Muscle of back (tissue), 13 donors: ENCODE measurements at places on chromosomes 13 and 19.

- no peak for DNase-seq
Measured at GRCh38 chr13:19713186-19713965, 69.4 kb downstream of the PSPC1 start.

DNA sequence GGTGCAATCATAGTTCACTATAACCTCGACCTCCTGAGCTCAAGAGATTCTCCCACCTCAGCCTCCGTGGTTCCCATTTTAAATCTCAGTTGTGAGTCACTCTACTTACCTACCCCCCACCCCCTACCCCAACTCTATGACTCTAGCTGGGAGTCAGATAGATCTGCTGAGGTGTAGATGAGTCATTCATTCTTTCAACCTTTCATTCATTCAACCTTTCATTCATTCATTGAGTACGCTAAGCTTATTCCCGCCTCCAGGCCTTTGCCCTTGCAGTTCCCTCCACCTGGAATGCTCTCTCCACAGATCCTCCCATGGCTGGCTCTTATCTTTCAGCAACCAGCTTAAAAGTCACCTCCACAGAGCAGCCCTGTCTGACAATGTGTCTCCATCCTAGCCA lies 1.1 kb upstream of the MAST1 start:
- no peak for DNase-seq

DNA sequence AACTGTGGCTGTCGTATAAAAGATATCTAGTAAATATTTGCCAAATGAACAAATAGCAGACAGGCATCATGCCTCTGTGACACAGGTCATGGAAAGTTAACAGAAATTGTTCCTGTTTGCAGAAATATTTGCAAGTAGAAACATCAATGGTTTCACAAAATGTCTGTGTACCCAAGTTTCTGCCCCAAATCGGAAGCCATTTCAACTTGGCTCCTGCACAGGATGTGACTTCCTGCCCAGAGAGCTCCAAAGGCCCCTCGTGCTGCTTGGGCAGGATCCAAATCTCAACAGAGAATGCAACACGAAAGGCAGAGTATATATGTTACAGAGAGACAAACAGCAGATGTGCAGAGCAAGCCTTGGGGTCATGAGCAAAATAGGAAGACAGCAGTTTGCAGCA lies 95.5 kb upstream of the SERP2 start:
- no peak for DNase-seq

DNA sequence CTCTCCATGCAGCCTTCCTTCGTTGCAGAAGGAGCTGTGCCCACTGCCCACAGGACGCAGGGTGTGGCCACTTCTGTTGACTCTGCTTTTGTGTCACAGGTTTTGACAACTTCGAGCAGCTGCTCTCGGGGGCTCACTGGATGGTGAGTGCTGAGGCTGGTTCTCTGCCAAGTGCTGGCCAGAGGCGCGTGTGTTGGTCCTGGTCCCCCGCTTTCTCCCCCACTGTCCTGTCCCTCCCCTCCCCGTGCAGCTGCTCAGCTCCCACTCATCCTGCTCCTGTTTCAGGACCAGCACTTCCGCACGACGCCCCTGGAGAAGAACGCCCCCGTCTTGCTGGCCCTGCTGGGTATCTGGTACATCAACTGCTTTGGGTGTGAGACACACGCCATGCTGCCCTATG lies 10.6 kb upstream of the PDCD2L start:
- DNase-seq, result peak; percentile 77

DNA sequence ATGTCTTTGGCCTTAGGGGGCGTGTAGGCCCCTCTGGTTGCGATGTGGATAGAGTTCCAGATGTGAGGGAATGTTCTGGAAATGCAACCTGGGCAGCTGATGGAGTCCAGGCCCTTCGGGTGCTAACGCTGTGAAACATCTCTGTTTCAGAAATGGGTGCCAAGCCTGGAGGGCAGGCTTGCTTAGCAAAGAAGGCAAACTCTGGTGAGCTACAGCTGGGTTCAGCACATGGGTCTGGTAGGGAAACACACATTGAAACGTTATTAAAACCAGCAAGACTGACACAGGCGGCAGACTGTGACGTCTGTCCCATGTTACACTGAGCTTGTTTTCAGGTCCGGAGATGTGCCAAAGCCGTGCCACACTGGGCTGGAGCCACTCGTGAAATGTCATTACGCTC lies 8.6 kb upstream of the CDC16 start:
- no peak for DNase-seq

- no peak for DNase-seq
Measured at GRCh38 chr13:22717036-22717435, 463.7 kb upstream of the SGCG start.

DNA sequence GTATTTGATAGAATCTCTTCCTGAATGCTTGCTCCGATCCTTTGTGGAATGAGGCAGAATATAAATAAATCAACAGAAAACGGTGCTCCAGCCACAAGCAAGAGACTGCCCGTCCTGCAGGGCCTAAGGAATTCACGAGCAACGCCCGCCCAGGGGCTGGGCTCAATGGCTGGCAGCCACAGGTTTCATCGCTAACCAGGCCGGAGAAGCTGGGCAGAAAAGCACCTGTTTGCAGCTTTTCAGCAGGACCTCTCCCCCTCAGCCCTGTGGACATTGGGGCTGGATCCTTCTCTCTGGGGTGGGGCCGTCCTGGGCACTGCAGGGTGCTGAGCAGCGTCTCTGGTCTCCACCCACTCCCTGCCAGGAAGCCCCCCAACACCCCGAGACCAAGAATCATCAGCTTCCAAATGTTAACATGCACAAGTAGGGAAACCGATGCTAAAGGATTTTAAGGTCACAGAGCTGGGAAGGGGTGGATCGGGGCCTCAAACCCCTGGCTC lies 102.5 kb downstream of the GADD45B start:
- DNase-seq, result no peak

DNA sequence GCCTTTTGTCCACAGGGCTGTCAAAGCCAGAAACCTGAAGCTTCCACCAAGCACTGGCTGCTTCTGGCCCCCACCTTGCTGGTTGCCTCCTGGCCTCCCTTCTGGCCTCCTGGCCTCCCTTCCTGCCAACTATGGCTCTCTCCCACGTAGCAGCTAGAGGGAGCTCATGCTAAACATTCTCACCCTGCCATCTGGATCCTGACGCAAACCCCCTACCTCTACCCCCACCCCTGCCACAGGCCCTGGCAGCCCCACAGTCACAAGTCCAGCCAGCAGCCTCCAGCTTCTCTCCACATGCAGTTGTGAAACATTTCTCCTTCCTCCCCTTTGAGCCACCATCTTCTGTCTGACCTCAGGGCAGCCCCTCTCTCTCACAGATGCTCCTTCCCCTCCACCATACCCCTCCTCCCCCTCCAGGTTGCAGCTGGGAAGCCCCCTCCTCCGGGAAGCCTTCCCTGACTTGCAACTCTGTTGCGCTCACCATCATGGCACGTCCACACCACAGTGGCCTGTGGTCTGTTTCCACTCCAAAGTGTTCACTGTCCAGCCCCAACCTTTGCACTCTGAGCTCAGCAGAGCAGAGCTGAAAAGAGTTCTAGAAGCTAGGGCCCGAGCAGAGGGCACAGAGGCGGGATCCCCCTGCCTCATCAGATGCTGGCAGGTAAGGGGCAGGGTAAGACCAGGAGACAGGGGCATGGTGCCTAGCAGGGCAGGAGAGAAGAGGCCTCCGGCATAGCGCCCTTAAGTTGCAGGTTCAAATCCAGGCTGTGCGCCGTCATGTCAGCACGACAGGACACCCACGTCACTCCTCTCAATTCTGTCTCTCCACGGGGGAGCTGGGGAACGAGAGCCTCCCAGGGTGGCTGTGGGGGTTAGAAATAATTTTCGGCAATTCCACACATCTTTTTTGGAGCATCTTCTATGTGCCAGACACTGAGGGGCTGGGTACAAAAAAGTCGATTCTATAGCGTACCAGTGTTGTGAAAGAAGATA lies 7.3 kb downstream of the ADGRL1 start:
- DNase-seq, result no peak

GRCh38 chr13:77891041-77891440 lies 27.6 kb downstream of the EDNRB start:
- DNase-seq, result no peak

DNA sequence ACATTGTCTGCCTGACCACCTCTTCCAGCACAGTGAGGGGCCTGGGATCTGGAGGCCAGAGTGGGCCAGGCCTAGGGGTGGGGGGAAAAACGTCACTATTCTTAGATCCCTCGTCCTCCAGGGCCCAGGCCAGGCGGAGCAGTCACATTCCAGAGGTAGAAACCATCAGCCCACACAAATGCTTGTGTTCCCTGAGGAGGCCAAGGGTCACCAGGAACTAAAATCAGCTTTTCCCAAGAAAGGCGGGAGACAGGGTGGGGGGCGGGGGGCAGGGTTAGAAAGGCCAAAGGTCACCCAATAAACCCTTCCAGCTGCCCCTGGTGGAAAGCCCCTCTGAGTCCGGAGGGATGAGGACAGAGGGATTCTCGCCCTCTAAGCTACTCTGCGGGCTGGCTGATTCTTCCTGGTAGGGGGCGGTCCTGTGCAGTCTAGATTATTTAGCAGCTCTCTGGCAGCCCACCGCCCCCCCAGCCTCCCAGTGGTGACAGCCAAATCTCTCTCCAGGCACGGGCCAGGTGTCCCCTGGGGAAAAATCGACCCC lies 23.5 kb upstream of the CCL25 start:
- peak; percentile 66 for DNase-seq

DNA sequence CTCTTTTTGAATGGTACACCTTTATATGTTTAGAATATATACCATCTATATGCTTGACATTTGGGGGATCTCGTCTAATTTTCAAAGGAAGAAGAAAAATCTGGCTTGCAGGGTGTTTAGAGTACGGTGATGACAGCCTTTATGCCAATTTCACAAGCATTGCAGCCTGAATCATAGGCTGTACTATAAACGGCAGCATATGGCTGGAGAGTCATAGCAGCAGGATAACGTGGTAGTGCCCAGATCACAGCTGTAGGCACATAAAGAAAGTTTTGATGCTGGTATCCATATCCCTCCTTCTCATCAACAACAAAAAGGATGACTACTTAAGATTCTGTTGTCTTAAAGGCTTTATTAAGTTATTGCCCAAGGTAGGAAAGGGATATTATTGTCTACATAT lies 253.0 kb downstream of the PCDH9 start:
- DNase-seq, result no peak

- DNase-seq, result no peak
Measured at GRCh38 chr13:51041126-51041525, 69.9 kb downstream of the C13orf42 start.
